ENCODE measurements at places on chromosomes 7 and 10.

DNA sequence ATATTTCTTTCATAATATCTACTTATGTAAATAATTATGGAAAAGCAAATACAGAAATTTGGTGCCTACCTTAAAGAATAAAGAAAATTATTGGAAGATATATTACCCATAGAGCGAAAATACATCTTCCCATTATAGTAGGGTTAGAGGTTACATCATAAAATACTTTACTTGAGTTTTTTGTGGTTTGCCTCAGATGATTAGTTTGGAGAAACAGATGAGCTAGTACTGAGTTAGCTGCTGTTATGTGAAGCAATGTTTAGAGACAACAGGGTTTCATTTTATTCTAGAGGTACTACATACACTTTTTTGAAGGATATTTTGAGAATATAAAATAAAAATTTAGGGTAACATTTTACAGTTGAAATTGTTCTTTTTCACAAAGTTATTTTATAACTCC is 2.9 kb upstream of the MLLT10 start:
- H3K27ac ChIP-seq, result no peak overlapping the region
- H3K4me3 ChIP-seq, result no peak overlapping the region
- no peaks in the 10 kb centered on the region for H3K36me3 ChIP-seq
- H3K4me1 ChIP-seq, result peaks cover 35% of the 10 kb centered on the region

- DNase-seq, result no peak
- H3K4me1 ChIP-seq, result no peaks in the 10 kb centered on the region
- no peaks in the 10 kb centered on the region for H3K36me3 ChIP-seq
Measured at GRCh38 chr7:55129541-55130394, 111.0 kb downstream of the EGFR start.

- no peaks in the 10 kb centered on the region for H3K36me3 ChIP-seq
- peaks cover 43% of the 10 kb centered on the region for H3K4me1 ChIP-seq
- no peak for DNase-seq
- no peak overlapping the region for H3K4me3 ChIP-seq
- no peaks in the 10 kb centered on the region for H3K27me3 ChIP-seq
- H3K27ac ChIP-seq, result no peak overlapping the region
Measured at GRCh38 chr10:7887174-7887816, 69.0 kb downstream of the TAF3 start.

DNA sequence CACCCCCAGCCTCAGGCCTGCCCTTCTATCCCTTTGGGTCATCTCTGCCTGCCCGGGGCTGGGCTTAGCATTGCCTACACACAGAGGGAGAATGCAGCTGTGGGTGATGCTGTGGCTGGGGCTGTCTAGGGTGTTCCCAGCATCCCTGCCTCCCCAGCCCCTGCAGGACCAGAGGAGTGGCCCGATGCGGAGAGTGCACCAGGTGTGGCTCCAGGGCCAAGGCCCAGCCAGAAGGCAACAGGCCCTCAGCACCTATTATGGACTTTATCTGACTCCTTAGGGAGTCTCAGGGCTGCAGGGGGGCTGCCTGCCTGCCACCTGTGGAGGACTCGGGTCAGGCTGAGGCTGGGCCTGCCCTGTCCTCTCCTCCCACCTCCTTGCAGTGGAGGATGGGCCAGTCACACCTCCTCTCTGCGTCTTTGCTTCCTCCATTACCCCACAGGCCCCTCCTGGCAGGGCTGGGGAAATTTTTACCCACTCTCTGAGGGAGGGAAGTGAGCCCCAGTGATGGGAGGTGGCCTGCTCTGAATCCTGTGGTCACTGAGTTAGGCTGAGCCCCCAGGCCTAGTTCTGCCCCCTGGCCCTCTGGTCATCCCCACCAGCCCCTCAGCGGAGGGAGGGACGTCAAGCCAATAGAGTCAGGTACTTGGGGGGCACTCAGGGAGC is 92.9 kb upstream of the PCBD1 start:
- H3K4me3 ChIP-seq, result no peak overlapping the region
- peaks cover 13% of the 10 kb centered on the region for H3K27me3 ChIP-seq
- H3K27ac ChIP-seq, result no peak overlapping the region
- peaks cover 4% of the 10 kb centered on the region for H3K4me1 ChIP-seq

DNA sequence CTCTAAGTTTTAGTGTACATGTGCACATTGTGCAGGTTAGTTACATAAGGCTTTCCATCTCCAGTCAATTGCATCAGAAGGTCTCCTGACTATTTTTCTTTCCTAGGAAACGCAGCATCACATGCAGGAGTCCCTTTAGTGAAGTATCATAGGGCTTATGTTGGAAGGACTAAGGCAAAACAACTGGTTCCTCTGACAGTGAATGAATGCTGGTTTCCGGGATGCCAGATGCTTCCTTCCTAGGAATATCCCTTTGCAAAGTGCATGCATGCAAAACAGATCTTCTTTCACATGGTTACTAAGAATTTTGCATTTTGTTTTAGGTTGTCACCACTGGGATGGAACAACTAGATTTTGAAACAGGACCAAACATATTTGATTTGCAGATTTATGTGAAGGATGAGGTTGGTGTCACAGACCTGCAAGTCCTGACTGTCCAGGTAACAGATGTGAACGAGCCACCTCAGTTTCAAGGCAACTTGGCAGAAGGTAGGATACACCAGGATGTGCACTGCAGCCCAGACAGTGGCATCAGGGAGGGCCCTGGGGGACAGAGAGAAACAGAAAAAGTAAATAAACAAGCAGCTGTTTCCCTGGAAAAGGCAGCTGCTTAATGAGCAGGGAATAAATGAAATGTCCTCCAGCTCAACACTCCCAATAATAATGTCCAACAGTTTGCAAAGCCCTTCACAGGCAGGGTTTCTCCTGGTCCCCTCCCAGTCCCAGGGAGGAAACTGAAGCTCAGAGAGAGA is 17.8 kb downstream of the CDHR3 start:
- no peaks in the 10 kb centered on the region for H3K36me3 ChIP-seq
- no peak overlapping the region for H3K27ac ChIP-seq
- DNase-seq, result no peak
- H3K27me3 ChIP-seq, result peaks cover 22% of the 10 kb centered on the region

GRCh38 chr10:72297281-72297804 is 23.6 kb downstream of the DDIT4 start:
- no peaks in the 10 kb centered on the region for H3K27me3 ChIP-seq
- H3K27ac ChIP-seq, result peak overlapping the region; percentile 100
- peak; percentile 98 for DNase-seq

DNA sequence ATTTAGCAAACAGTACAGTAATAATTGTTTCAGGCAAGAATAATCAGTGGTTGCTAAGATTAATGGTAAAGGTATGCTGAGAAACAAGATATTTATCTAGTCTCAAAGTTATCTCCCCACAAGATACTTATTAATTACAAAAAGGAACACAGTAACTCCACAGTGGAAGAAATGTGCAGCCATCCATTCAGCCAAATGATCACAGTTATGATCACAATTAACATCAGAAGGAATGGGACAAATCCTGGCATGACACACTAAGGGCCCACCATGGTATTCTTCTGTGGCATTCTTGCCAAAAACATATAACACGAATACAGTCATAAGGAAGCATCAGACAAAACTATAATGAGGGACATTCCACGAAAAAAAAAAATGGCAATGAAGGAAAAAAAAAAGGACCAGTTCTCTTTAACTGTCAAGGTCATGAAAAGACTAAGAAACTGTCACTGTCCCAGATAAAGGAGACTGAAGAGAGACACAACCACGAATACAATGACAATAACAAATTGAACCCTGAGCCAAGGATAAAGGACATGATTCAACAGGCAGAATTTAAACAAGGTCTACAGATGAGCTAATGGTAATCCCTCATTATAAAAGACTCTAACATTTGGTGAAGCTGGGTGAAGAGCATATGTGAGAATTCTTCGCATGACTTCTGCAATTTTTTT is 20.9 kb downstream of the NUDCD3 start:
- no peaks in the 10 kb centered on the region for H3K27me3 ChIP-seq
- peaks cover 32% of the 10 kb centered on the region for H3K4me1 ChIP-seq
- DNase-seq, result no peak

DNA sequence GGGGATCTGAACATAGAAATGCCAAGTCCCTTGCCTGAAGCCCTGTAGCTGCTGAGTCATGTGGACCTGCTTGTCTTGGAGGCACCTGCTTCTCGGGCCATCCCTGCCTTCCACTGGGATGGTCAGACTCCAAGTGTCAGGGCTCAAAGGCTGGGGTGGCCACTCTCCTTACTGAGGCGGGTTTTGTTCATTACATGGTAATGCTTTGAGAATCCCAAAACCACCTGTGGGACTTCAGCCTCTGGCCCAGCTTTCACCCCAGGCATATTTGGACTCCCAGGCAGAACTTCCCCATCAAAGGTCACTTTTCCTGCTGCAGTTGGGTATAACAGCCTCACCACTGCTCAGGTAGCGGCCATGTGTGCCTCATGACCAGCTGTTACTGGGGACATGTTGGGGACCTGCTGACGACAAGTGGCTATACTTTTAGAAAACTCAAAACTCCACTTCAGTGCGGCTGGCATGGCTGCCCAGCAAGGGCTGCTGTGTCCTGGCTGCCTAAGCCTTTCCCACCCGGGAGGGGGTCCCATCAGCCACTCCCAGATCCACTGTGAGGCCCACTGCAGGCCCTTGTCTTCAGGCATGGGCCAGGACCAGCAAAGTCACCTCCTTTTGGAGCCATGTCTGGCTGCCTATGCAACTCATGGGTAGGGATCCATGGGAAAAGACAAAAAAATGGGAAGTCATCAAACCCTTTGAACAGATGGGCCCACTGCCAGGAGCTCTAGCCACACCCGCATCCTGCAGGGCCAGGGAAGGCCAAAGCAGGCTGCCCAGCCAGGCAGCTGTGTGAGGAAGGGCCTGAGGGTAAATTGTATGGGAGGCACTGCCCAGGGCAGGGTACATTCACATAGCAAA is 96.7 kb downstream of the ARHGAP22 start:
- H3K27me3 ChIP-seq, result peaks cover 17% of the 10 kb centered on the region
- no peak for DNase-seq
- H3K4me1 ChIP-seq, result peaks cover 14% of the 10 kb centered on the region
- no peak overlapping the region for H3K4me3 ChIP-seq

DNA sequence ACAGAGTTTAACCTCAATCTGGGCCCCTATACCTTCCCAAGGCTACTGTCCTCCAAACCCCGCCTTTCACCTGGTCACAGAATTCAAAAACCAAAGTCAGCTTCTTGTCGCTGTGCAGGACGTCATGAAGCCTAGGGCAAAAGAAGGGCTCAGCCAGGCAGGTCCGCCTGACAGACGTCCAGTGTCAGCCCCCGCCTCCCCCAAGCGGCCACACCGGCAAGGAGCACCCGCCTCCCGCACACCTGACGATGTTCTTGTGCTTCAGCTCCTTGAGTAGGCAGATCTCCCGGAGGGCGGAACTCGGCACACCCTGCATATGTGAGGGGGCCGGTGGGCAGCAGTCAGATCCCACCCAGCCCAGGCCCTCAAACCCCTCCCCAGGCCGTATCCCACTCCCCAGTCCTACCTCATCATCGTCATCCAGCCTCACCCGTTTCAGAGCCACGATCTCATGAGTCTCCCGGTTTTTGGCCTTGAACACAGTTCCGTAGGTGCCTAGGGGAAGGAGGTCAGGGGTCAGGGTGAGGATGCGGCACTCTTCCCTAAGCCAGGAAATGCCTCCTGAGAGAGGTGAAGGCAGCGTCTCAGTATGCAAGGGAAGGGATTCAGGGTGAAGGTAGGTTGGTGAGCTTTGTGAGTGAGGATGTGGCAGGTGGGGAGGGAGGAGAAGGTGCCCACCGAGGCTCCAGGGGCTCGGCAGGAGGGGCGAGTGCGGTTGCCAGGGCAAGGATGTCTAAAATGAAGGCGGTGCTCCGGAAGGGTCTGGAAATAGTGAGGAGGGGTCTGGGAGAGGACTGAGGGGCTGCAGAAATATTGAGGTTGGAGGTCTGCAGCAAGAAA is 811 bp downstream of the CDK5 start:
- H3K27ac ChIP-seq, result peak overlapping the region; percentile 76
- peaks cover 30% of the 10 kb centered on the region for H3K4me1 ChIP-seq
- H3K27me3 ChIP-seq, result peaks cover 10% of the 10 kb centered on the region
- H3K36me3 ChIP-seq, result peaks cover 19% of the 10 kb centered on the region
- H3K4me3 ChIP-seq, result peak overlapping the region; percentile 97

DNA sequence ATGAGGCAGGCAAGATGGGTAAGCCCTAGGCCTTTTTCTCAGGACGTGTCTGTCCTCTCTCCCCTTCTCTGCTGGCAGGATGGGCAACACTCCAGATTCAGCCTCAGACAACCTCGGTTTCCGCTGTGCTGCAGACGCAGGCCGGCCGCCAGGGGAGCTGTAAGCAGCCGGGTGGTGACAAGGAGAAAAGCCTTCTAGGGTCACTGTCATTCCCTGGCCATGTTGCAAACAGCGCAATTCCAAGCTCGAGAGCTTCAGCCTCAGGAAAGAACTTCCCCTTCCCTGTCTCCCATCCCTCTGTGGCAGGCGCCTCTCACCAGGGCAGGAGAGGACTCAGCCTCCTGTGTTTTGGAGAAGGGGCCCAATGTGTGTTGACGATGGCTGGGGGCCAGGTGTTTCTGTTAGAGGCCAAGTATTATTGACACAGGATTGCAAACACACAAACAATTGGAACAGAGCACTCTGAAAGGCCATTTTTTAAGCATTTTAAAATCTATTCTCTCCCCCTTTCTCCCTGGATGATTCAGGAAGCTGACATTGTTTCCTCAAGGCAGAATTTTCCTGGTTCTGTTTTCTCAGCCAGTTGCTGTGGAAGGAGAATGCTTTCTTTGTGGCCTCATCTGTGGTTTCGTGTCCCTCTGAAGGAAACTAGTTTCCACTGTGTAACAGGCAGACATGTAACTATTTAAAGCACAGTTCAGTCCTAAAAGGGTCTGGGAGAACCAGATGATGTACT is 13.1 kb downstream of the PHKG1 start:
- H3K4me3 ChIP-seq, result no peak overlapping the region
- H3K27me3 ChIP-seq, result no peaks in the 10 kb centered on the region
- H3K27ac ChIP-seq, result peak overlapping the region; percentile 29
- H3K4me1 ChIP-seq, result no peaks in the 10 kb centered on the region

- no peaks in the 10 kb centered on the region for H3K4me1 ChIP-seq
- peaks cover 31% of the 10 kb centered on the region for H3K27me3 ChIP-seq
- H3K36me3 ChIP-seq, result no peaks in the 10 kb centered on the region
- no peak overlapping the region for H3K27ac ChIP-seq
Measured at GRCh38 chr10:27382176-27382575, 121.9 kb upstream of the RAB18 start.

GRCh38 chr10:4450981-4451908 is 374.8 kb upstream of the AKR1E2 start:
- peaks cover 7% of the 10 kb centered on the region for H3K4me1 ChIP-seq
- DNase-seq, result no peak
- H3K27me3 ChIP-seq, result no peaks in the 10 kb centered on the region
- H3K4me3 ChIP-seq, result no peak overlapping the region

GRCh38 chr7:121515630-121516401 is 119.7 kb upstream of the FAM3C start:
- H3K36me3 ChIP-seq, result peaks cover 13% of the 10 kb centered on the region
- H3K4me3 ChIP-seq, result no peak overlapping the region
- no peaks in the 10 kb centered on the region for H3K4me1 ChIP-seq

GRCh38 chr10:109417803-109418202 is 505.5 kb downstream of the XPNPEP1 start:
- DNase-seq, result no peak
- H3K27me3 ChIP-seq, result no peaks in the 10 kb centered on the region
- no peaks in the 10 kb centered on the region for H3K36me3 ChIP-seq

GRCh38 chr10:114343623-114344505 is 60.4 kb downstream of the AFAP1L2 start:
- no peak overlapping the region for H3K4me3 ChIP-seq
- H3K27me3 ChIP-seq, result no peaks in the 10 kb centered on the region
- no peaks in the 10 kb centered on the region for H3K4me1 ChIP-seq
- no peak for DNase-seq
- no peaks in the 10 kb centered on the region for H3K36me3 ChIP-seq
- no peak overlapping the region for H3K27ac ChIP-seq

All from naive B cell (primary cell).